Natural killer cell (primary cell): ENCODE measurements at places on chromosomes 2 and 18. TPM values are rescaled to one million over a fixed set of nuclear protein-coding genes. Genes with fewer than 3 reads are reported as not detected.

DNA sequence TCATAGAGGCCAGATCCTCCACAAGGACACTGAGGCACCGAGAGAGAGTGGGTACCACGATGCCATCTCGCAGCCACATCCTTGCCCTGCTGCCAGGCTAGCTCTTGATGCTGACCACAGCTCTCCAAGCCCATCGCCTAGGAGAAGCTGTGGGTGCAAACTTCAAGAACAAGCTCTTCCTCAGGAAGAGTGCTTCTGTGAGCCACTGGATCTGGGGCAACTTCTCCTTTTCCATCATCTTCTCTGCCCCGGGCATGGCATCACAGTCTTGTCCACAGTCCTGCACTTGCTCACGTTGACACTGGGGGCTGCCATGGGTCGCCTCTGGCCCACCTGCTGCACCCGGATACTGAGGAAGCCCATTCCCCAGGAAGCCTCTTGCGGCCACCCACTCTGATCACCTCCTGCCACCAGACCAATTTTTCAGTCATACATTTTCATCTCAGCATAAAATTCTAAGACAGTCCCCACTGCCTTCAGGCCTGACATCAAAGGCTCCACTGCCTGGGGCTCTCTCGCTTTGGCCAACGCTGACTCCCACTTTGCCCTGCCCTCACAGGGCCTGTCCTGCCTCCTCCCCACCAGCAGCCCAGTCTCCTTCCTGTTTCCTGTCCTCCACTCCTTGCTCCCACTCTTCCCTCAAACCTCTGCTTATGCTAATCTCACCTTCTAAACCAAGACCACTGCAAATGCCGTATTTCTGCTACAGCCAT, 243.9 kb downstream of the AFF3 start:
- DNase-seq: no peak

GRCh38 chr2:26602575-26602974, 38.6 kb downstream of the CIB4 start:
- DNase-seq: no peak

DNA sequence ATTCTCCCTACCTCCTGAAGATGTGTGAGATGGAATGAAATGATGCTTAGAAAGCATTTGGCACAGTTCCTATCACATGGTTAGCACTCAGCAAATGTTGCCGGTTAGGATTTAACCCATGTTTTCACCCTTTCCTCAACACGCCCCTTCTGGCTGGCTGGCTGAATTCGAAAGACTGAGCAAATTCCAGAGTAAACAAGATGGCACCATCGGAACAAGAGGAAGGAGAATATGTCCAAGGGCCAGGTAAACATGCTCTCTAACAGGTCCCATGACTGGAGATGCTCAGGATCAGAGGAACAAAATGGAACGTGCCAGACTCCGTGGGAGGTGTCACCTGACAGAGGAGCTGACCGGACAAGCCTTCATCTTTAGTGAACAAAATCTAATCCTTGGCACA, 145.6 kb downstream of the ANKRD44 start:
- DNase-seq: no peak

- no peak for DNase-seq
Measured at GRCh38 chr2:239162141-239162821, 238.5 kb downstream of the HDAC4 start.

- DNase-seq: no peak
Measured at GRCh38 chr2:158507679-158508078, 50.9 kb downstream of the PKP4 start.

DNA sequence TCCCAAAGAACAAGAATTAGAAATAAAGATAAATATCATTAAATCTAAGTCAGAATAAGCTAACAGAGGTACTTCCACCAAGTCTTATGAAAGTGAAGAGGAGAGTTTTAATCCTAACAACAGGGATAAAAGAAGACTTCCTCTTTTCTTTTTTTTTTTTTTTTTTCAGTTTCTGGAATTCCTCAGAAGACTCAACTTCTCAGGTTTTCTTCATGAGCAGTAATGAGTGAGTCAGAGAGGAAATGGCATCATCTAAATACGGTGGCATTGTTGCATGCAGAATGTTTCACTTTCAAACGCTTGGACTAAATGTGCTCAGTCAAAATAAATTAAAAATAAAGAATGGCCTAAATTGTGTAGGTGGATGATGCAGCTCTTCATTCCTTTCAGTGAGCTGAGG, 45.6 kb upstream of the ARHGAP15 start:
- DNase-seq: peak; percentile 37

DNA sequence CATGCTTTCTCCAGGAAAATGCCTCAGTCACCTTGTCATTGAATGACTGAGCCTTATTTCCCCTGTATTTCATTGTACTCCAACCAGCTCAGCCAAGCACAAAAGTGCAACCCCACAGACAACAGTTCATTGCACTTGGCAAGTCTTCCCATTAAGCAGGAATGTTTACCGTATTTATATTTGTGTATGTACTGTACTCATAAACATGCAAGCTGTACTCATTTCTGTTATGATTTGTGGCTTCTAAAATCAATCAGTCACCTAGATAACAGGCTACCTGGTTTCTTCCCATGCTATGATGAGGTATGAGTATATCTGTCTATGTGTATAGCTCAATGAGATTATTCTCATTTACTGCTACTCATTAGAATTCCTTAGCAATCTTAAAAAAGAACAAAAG, 505.5 kb upstream of the FAM98A start:
- DNase-seq: no peak

- DNase-seq: no peak
Measured at GRCh38 chr2:236971131-236971821, 114.4 kb upstream of the COPS8 start.

DNA sequence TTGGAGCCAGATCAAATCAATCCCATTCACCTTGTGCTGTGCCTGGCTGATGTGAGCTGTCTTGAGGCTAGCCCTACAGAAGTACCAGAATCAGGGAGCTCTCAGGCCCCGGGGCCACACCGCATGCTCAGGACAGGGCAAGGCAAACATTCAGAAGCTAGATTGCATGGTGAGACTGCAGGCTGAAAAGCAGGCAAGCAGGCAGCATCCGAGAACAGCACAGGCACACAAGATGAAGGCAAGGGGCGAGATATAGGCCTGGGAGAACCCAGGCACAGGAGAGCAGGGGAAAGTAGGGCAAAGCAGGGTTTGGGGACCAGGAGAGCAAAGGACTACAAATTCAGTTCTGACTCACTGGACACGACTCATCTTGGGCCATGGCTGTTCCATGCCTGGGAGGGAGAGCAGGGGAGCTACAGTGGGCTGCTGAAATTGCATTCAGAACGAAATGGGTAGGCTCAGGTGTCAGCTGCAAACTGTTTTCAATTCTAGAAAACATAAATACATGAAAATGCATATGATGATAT, 59.6 kb downstream of the GALNT14 start:
- DNase-seq: no peak

- DNase-seq: no peak
Measured at GRCh38 chr2:127623388-127624319, 22.3 kb upstream of the GPR17 start.

- DNase-seq: no peak
Measured at GRCh38 chr2:219517954-219518778, 3.9 kb downstream of the ASIC4 start.

GRCh38 chr2:240599141-240599583, 12.6 kb downstream of the CAPN10 start:
- DNase-seq: no peak

GRCh38 chr18:41144441-41144840, 810.6 kb upstream of the PIK3C3 start:
- no peak for DNase-seq

DNA sequence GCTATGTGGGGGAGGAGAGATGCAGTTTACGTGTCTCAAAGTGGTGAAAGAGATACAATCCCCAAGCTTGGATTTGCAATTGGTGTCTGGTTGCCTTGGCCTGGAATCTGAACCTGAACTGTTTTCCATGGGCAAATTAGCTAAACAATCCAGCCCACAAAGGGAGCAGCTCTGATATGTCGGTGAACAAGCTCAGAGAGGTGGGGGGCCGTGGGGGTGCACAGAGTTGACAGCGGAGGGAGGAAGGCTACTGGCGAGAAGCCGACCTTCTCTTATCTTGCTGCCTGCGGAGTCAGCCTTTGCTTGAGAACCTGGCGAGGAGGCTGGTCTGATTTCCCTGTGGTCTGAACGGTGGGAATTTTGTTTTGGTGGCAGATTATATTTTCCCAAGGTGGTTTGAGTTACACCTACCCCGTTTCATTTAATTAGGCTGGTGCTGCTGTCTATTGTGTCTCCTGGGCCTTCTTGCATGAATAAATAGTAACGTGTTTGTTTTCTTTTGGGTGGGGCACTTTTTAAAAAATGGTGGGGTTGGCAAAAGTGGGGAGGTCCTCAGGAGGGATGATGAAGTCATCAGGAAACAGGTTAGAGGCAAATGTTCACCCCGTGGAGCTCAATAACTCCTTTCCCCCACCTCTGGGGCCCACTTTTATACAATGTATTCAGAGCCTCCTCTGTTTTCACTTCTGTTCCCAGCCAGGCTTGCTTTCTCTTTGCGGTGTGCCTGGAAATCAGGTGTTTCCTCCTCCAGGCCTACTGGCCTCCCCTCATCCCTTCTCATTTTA, 80.9 kb upstream of the IGFBP5 start:
- DNase-seq: no peak

DNA sequence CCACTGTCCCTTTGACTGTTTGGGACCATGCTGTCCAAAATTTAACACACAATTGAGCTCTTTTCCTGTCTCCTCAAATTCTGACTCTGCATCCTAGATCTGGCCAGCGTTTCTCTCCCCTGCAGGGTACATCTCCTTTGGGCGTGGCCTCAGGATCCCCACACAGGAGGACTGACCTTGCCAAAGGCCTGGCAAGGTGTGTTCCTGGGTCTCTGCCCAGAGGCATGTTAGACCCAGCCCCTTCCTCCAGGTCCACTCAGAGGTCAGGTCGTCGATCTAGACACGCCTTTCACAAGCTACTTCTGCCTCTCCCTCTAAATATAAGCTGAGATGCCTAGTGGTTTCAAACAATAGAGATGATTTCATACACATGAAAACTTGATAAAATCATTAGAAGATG, 45.4 kb upstream of the SMIM21 start:
- no peak for DNase-seq

GRCh38 chr2:98445177-98445682, 572 bp downstream of the INPP4A start:
- peak; percentile 54 for DNase-seq

DNA sequence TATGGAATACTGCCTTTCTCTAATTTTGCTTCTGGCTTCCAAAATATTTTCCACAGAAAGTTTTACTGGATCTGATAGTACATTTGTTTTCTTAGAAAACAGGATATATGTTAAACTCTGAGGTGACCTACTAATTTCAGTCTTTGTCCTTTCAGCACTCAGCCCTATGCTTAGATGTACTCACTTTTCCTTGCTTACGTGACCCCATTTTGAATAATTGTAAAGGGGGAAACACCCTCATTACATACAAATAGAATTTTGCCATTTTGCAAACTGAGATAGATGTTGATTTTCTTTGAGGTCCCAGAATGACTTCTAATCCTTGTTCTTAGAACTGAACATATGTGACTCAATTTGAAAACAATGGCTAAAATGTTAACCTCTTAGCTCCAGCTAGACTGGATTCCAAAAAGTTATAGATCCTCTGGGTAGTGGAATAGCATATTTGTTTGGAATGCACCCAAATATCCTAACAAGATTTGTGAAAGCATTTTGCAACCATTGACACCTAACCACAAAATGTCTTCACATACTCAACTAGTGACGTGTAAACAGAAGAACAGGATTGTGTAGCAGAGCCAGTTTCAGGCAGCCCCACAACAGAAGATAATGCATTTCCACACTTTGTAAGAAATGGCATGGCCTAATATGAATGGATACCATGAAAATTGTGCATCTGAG, 44.8 kb upstream of the EHBP1 start:
- DNase-seq: no peak

DNA sequence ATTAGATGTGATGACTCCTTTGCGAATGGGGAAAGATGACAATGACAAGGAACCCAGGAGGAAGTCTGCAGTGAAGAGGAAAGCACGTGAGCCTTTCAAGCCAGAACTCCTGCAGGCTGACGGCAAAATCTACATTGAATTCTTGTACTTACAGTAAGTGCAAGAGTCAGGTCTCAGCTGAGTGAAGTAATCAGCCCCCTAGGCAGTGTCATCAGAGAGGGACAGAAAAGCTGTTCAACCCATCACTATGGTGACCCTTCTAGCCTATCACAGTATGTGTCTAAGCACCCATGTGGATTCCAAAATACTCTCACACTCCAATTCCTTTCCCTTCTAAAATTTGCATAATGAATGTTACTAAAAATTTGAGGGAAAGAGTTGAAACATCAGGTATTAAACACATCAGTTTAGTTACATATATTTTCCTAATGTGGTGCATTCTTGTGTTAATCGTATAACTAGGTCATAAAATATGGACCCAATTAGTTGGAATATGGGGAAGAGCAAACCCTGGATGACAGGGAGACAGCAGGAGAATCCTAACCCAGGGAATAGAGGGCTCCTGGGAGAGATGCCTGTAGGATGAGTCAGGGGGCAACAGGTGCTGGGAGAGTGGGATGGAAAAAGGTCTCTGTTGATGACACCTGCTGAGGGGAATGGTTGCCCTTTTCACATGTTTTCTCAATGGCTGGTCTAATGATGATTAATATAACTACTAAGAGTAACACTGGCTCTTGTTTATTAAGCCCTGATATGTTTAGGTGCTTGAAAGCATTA, 39.5 kb downstream of the VWC2L start:
- no peak for DNase-seq

DNA sequence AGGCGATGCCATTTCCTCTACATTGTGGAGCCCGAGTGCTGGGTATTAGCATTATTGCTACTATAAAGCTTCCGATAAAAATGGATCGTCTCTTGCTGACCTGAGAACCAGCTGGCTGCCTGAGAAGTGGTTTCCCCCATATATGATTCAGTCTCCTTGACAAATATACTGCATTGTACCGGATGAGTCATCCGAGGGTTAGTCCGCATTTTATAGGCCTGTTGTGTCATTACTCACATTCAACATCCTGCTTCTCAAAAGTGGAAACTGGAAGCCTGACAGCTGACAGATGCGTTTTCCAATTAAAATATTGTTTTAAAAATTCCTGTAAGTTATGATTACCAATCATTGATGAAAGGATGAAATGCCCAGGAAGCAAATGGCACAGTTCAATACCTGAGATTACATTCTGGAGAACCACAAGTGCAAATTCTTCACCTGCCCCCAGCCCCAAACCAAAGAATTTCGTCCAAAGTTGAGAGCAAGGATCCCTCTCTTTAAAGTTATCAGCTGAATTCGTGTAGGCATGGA, 65.7 kb downstream of the SPRED2 start:
- DNase-seq: no peak

- DNase-seq: no peak
Measured at GRCh38 chr18:73577365-73577764, 570.3 kb downstream of the FBXO15 start.

GRCh38 chr2:156448766-156449165, 12.6 kb downstream of the GPD2 start:
- no peak for DNase-seq

GRCh38 chr18:55334875-55335274, 253.1 kb downstream of the TCF4 start:
- no peak for DNase-seq

GRCh38 chr2:157996799-157997198, 104.9 kb upstream of the UPP2 start:
- no peak for DNase-seq

NABP1 gene
- total RNA-seq: 45.7 TPM

ANTXR1 gene
- not detected for total RNA-seq

GULP1 gene
- not detected for total RNA-seq
